ENCODE measurements at places on chromosomes 1 and 21. TPM values are rescaled to one million over a fixed set of nuclear protein-coding genes. Genes with fewer than 3 reads are reported as not detected.

TNNT2 gene
- not detected for total RNA-seq

ANGPTL1 gene
- 23.4 TPM for total RNA-seq

DNA sequence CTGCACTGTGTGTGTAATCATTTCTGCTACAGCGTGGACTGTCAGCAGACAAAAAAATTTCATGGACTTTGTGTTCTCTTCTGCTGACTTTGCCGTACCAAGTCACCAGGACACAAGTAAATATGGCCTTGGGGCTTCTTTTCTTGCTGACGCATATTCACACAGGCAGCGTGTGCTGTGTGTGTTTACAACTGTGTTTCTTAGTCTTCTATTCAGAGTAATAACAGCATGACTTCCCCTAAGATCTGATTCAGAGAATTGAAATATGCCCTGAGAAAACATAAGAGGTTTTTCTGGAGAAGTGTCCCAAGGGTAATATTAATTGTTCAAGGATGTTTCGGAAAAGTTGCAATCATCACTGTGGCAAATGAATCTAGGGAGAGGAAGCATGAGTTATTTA, 47.1 kb upstream of the DYNLT5 start:
- no peak for DNase-seq

DNA sequence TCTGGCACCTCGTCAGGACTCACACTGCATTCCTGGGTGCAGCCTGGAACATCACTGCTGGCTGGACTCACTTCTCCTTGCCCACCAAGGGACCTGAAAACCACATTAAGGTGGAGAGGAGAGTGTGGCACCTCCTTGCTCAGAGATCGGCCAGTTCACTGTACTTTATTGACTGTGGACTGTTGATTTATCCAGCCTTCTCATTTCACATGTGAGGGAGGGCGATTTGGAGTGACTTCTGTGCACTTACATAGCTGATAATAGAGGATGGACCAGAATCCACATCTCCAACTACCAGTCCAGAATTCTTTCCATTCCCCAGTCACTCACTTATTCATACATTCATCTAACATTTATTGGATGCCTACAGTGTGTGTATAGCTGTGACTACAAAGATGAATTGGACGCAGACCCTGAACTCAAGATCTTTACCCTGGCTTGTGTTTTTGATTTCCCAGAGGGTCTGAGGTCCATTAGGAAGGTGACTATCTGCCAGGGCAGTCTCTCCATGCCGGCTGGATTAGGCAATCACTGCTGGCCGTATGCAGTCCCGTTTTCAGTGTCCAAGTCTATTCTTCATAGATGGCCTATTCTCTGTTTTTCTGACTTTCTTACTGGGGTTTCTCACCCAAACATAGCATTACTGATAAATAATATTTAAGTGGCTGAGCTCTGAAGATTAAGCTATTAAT, 233.5 kb upstream of the SGIP1 start:
- no peak for DNase-seq

- no peak for DNase-seq
Measured at GRCh38 chr1:83682132-83682531, 316.8 kb downstream of the TTLL7 start.

- no peak for DNase-seq
Measured at GRCh38 chr1:193142409-193142808, 20.6 kb downstream of the CDC73 start.

GRCh38 chr1:165927169-165927568, 99.8 kb downstream of the UCK2 start:
- DNase-seq: no peak

DNA sequence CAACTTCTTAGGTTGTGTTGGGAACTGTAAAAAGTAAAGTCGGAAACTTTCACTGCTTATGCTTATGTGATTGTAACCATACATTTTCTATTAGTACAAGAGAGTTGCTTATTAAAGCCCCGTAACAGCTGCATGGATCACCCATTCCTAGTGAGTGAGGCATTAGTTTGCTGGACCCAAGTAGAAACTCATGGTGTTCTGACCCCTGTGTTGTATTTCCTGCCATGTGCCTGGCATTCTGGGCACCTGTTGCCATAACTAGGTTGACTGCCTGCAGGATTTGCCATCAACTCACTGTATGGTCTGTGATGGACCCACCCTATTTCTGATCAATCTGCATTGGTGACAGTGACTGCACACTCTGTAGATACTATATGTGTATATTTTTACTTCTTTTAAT, 173.0 kb downstream of the PGBD5 start:
- DNase-seq: no peak

DNA sequence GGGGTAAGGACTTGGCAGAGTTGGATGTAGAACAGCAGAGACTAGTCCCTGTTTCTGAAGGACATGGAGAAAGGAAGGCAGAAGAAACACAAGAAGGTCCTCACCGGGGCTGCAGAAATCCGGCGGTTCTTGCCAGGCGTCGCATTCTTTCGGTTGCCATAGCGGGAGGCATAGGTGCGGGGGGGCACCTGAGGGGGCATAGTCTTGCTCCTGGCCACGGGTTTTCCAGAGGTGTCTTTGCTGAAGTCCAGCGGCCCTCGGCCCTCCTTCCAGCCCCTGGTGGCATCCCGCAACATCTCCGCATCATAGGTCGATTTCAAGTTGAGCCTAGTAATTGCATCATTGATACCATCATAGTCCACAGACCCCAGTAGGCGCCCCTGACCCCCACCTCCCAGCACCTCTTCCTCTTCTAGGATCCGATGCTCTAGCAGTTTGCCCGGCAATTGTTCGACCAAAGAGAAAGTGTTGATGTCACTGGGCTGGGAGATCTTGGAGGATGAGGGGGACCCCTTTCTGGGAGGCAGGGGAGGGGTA, 25.8 kb downstream of the PIK3C2B start:
- no peak for DNase-seq

MNDA gene
- 23.8 TPM for total RNA-seq

OR14K1 gene
- total RNA-seq: not detected

GRCh38 chr1:110684491-110684890, 9.8 kb upstream of the KCNA3 start:
- DNase-seq: no peak

DNA sequence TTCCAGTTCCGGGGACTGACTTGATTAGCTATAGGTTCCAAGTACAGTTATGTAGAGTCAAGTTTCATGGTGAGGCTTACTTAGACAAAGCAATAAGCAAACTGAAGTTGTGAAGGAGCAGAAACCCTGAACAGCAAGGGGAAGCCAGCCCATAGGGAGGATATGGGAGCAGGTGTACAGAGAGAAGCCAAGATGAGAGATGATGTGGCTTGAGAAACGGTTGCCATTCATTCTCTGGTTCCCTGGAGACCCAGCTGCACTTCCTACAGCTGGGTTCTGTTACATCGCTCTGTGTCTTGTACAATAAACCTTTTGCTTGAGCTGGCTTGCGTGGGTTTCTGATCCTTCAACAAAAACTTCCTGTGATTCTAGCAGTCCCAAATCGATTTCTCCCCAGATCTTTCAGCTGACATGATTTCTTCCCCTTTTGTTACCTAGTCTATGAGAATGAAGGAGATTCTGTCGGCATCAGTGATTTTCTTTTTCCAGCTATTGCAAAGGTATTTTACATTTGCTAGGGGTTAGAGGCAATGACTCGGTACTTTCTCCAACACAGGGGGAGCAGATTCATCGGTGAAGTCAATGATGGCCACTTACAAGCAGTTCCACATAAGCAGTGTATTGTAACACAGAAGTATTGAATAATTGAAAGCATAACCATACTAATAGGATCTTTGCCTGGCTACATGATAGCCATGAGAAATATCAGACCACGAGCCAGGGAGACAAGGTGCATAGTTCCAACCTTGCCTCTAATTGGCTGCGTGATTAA, 67.3 kb downstream of the URB2 start:
- no peak for DNase-seq

GRCh38 chr1:63537940-63538339, 14.6 kb downstream of the EFCAB7 start:
- DNase-seq: no peak

CLCA1 gene
- 0.29 TPM for total RNA-seq

DNA sequence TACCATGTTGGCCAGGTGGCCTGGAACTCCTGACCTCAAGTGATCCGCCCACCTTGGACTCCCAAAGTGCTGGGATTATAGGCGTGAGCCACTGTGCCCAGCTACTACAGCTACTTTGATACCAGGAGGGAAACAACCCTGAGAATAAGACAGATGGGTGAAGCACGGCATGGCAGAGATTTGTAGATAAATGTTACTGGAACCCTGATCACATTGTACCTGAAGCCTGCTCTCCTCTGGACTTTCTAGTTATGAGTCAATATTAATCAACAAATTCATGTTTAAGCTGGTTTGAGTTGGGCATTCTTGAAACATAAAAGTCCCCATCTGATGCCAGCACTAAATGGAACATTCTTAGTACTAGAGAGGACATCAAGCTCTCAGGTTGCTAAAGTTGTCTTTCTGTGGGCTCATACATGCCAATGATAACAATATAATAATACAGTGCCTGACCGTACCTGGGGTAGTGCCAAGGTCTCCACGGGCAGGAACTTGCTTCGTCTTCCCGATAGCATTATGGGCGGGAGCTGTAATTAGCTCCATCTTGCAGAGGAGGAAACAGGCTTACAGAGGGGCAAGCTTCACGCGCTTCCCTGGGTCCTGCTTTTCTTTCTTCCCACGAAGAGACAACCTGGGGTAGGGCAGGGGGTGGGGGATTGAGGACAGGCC, 30.7 kb upstream of the SLC19A1 start:
- DNase-seq: peak; percentile 45

DNA sequence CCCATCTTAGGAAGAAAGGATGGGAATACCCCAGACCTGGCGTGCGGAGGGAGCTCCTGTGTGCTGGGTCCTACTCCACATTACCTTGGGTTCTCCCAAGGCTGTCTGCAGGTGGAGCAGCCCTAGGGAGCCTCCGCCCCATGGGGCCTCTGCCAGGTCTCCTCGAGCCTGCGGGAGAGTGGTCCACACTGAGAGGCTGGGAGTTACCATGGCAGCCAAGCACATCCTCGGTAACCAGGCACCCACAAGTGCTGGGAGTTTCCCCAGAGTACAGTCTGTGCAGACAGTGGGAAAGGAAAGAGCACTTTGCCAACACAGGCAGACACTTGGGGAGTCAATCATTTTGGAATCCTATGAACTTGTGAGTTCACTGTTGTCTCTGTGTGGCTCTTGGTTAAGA, 249.4 kb downstream of the DYRK1A start:
- DNase-seq: no peak

MATN1 gene
- total RNA-seq: not detected

DNA sequence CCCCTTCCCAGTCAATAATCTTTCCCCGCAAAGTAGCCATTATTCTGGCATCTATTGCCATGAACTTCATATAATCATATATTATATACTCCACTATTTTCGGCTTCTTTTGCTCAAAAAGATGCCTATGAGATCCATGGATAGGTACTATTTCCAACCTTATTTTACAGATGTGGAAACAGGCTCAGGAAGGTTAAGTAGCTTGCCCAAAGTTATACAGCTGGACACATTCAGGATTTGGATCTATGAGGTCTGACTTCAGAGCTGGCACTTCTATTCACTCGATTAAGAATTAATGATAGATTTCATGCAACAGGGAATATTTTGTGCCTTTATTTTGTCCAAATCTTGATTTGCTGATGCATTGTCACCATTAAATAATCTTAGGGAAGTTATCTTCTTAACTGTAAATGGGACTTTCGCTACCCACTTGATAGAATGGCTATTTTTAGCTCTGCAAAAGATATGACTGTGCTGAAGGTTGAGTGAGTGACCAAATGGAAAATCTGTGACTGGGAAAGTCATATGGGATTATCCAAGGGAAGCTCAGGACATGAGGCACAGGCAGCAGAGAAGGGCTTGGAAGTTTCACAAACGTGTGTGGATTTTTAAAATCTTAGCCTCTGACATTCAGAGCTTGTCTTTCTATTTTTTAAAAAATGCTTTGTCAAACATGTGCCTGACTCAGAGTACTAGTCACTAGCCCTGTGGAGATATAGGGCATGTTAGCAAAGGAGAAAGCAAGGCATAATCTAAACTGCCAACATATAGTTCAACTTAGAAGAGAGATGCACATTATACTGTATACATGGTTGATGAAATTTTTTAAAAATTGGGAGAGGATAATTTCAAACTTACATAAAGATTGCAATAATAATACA, 36.5 kb downstream of the GIPC2 start:
- no peak for DNase-seq

DNA sequence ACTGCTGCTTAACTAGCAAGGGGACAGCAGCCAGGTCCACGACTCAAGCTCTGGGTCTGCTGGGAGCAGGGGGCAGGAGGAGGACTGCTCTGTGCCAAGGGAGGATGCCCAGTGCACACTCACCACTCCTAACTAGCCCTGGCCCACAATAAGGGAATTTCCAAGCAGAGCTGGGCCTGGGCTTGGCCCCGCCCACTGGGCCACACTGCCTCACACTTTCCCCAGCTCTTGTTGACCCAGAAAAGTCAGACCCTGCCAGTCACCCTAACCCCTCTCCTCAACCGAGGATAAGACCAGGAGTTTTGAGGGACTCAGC, 18.7 kb downstream of the SLC9A1 start:
- no peak for DNase-seq

LCE1E gene
- not detected for total RNA-seq

TMEM125 gene
- total RNA-seq: not detected

PPFIA4 gene
- total RNA-seq: 0.55 TPM

DNA sequence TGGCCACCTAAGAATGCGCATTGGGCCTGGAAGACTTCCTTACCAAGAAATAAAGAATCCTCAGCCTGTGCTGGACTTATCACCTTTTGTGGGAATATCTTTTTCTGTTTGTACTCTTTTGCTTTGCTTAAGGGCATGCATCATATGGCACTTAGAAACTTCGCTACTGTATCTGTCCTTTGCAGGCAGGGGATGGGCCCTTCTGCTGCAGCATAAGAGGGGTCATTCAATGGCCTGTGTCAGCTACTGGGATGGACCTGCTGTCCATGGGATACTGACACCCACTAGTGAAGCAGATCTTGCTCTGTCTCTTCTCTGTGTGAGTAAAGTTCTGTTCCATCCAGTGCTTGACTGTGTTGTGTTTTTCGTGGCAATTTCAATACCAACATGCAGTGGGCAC, 239.0 kb upstream of the JUN start:
- no peak for DNase-seq

DNA sequence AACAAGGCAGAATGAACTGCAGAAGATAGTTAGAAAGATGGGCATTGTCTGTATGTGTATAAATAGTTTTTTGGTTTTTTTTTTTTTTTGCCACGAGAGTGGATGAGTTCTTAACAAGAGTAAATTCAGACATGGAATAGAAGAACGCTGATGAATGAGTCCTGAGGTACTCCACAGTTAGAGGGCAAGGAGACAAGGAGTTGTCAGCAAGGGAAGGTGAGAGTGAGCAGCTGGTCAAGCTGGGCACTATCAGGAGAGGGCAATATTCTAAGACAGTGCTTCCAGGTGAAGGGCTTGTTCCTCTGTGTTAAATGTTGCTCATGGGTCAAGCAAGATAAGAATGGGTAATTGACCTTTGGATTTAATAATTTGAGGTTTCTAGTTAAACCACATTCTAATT, 138.6 kb upstream of the FAM78B start:
- DNase-seq: no peak

ESPN gene
- total RNA-seq: 0.80 TPM

VCAM1 gene
- total RNA-seq: 27.3 TPM

DNA sequence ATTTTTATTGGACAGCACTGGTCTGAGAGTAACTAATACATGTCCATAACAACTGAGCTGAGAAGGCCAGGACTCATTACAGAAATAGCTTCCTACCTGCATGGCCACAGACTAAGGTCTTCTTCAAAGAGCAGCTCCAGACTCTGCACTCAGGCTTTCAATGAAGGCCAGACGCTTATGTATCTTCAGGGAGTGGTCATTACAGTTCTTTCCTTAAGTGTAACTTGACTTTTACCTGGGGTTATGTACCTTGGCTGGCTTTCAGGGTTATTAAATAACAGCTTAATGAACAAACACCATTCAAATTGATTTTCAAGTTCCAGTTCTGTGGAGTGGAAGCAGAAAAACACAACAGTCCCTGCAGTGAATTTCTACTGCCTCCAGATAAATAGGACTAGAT, 23.8 kb upstream of the SLC22A15 start:
- DNase-seq: no peak

Measured in mesenteric fat pad (tissue), 1 donor.